ENCODE measurements at places on chromosomes 3 and 15.

- peak; percentile 37 for DNase-seq
These were observed 65.9 kb downstream of the CPN2 start for GRCh38 chr3:194285024-194285849.

DNA sequence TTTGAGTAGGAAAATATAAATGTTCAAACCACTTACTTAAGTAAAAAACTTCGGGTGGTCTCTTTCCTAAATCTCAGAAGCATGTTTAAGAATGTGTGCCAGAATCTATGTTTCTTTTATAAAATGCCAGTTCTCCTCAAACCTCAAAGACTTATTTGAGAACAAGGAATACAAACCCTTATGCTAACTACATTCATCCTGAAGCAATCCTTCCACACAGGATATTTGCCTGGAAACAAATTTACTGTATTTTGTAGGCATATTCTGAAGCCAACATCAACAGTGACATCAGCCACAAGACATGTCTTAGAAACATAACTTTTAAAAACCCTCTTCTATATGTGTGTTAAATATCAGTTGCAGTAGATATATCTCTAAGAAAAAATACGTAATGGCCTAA, 1077.0 kb downstream of the ROBO1 start:
- no peak for DNase-seq

- no peak for DNase-seq
These were observed 34.1 kb downstream of the PTPN9 start for GRCh38 chr15:75545064-75545463.

DNA sequence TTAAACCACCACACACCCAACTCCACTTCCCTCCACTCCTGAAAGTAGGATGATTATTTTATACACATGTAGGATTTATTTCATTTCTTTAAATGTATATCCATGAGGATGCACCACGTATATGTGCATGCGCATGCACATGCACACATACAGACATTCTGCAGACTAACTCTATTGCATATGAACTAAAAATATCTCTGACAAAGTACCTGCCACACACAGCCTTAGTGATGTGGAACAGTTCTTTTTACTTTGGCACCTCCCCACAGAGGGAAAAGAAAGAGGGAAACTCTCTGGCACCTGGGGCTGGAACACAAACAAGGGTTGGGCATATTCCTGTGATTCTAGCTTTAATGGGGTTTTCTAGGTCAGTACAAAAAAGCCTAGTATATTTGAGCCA, 138.2 kb downstream of the CLASP2 start:
- DNase-seq: no peak

DNA sequence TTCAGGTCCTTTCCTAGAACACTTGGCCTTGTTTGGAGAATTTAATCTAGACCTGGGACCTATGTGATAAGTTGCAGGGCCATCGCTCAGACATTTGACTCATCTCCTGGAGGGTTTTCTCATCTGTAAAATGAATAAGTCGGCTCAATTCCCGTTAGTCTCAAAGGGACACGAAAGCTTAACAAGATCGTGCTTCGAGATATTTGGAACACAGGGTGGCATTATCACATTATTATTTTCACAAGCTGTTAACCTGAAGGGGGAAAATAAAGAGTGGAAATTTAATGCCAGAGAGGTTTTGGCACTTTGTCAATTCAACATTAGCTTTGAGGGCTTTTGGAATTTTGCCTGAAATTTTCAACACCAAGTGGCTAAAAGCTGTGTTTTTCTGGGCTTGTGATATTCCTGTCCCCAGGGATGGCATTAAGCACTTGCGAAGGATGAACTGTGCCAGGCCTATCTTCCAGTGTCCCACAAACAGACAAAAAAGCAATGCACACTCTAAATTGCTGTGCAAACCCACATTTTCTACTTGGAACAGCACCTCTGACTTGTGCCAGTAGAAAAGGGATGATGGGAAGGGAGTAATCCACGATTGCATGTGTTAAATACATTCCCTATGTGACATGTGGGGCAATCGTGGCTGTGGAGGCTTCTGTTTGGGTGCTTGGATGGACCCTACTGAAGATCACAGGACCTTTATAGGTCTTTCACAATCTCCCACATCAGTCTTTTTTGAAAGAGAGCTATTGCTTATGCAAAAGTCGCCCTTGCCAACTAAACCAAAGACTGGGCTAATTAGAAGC, 478.7 kb downstream of the MFSD1 start:
- no peak for DNase-seq

DNA sequence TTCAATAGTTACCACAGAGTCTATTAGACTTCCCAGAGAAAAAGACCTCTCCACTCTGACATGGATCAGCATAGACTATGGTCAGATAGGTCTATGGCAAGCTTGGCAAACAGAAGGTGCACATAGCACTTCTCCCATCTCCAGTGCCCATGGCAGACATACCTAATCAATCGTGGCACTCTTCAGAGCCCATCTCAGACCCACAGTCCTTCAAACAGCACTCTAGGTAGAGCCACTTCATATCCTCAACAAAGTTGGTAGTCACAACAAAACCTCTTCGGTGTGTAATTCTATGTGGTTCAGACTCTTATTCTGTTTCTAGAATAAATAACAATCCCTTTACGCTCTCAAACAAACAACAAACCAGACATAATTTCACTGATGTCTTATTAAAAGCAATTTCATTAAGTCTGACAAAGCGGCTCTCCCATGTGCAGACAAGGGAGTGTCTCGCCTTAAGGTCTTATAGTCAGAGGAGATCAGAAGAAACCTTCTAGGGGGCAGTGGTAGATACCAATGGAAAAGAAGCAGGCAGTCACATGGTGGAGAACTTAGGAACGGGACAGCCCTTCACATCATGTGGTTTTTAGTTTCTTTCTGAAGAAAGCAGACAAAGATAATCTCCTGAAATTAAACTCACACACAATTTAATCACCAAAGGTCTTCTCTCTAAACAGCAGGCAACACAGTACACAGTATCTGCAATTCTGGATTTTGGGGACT, 483.4 kb downstream of the FOXP1 start:
- no peak for DNase-seq

DNA sequence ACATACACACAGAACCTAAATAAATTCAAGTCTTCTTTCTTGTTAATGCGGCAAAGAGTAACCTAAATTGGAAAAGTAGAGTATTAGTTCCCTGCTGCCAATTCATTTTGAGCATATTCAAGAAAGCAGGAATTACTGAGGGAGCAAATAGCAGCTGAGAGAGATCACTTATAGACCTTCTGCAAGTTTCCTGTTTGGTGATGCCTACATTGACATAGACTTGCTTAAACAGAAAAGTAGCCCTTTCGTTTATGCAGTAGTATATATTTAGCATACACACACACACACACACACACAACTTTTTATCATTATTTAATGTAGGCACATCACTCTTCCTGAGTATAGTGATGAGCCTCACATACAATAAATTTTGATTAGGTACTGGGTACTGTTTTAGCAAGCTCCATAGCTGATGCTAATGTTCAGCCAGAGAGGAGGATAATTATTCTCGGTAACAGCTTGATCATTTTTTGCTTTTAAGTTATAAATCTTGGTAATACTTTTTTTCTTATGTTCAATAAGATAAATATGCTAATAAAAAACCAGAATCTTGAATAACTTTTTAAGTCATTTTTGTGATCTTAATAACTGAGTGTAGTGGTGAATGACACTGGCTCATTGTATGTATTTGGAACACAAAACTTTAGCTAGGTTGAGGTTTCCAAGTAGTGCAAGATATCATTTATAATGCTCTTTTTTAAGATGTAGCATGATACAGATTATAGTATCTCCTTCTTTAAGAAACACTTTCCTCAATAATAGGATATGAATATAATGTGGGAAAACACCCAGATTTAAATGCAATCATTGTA, 174.7 kb downstream of the MBNL1 start:
- no peak for DNase-seq

DNA sequence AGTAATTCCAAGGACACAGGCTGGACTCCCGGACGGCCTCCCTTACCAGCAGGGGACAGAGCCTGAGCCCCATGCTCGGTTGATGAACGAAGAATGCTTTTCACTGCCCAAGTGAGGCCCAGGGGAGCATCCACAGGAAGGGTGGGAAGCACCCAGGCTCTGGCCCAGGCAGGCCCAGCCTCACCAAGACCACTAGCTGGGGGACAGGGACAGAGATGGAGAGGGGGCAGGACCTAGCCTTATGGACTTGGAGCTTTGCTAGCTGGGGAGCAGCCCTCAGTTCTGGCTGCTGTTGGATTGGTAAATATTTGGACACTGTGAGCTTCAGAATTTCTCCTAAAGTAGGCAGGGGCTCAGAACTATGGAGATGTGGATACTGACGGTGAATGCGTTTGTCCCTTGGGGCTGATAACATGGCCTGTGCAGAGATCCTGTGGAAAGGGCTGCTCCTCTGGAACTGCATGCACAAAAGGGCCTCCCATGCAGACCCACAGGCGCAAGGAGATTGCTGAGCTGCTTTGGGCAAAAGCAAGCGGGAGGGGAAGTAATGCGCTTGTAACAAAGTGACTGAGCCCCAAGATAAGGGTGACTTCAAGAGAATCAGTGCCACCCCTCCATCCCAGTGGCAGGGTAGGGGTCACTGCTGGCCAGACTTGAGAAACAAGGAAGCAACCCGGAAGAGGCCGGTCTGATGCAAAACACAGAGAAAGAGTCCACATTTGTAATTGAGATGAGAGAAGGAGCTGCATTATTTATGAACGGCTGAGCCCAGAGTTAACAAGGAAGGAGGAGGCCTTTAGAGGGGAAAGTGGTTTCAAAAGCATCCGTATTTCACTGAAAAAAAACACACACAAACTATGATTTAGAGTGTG, 70.1 kb upstream of the MEF2A start:
- no peak for DNase-seq

- DNase-seq: no peak
These were observed 60.7 kb downstream of the GSK3B start for GRCh38 chr3:120033596-120033995.

GRCh38 chr3:124663690-124664089, 66.6 kb upstream of the UMPS start:
- DNase-seq: no peak

- no peak for DNase-seq
These were observed 3.4 kb upstream of the RFTN1 start for GRCh38 chr3:16516695-16517481.

- DNase-seq: no peak
These were observed 121.6 kb downstream of the EEFSEC start for GRCh38 chr3:128274837-128275236.

- no peak for DNase-seq
These were observed 138.1 kb downstream of the GREM1 start for GRCh38 chr15:32855942-32856341.

DNA sequence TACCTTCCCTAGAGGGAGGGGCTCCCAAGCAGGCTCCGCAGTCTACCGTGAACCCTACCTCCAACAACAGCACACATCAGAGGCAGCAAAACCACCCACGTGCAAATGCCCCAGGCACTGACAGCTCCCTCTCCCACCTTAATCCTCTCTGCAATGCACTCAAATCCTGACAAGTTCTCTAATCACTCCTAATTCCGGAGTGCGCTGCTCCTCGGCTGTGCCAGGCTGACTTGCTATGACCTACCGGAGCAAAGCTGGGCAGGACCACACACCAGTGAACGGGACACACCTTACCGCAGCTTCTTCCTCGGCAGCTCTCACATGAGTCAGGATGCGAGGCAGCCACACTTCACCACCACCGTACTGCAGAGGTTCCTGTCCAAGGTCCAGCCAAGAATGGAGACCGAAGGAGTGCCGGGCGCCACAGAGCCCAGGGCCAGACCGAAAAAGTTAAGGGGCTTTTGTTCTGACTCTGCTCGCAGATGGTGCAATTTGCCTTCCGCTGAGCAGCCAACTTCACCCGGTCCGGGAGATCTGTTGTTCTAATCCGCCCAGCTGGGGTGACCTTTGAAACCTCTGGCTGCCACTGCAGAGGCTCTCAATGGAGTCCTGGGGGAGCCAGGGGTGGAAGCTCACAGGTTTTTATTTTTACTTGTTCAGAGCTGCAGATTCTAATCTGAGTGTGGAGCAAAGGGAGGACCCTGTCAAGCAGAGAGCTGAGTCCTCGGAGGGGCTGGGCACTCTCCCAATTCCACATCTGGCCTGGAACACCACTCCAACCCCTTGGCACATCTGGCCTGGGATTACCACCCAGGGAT, 84.4 kb downstream of the MYLK start:
- peak; percentile 57 for DNase-seq

DNA sequence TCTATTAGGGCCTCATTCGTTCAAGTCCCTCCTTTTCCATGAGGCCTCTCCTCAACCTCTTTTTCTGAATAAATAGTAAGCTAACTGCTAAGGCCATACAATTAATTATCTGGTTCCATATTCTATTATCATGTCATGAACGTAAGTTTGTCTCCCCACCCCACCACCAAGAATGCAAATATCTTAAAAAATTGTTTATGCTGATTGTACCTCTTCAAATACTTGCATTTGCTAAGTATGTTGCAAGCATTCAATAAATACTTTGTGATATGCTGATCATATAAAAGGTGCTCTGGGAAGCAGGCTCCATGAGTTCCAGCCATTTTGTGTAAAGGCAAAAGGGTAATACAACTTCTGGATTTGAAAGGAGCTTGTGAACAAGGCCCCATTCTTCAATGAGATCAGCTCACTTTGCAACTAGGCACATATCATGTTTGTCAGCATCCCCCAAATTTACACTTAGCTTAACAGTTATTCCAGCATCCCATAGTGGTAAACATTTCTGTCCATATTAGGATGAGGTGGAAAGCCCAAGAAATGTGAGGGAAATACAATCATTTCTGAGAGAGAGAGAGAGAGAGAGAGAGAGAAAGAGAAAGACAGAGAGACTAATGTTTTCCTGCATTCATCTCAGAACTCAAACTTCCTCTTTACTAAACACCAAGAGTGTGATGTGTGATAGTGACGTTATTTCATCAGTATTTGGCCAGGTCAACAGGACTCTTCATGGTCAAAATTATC, 33.2 kb downstream of the SLC12A8 start:
- DNase-seq: no peak

GRCh38 chr3:102084704-102085103, 235.4 kb downstream of the NFKBIZ start:
- DNase-seq: no peak

DNA sequence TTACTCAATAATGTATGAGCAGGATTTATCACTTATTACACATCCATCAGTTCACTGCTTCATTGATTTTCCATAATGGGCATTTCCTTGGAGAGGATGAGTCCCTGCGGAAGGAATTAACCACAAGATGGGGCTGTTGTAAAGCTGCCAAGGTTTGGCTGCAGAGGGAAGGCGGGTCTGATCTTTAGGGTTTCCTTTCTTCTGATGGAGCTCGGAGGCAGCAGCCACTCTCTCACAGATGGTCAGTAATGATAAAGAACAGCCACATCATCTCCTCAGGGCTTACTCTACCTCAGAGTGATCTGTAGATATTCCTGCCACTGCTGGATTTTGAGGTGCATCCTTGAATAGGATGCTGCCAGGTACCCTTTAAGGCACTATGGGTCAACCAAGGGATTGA, 115.2 kb downstream of the USP13 start:
- DNase-seq: no peak

DNA sequence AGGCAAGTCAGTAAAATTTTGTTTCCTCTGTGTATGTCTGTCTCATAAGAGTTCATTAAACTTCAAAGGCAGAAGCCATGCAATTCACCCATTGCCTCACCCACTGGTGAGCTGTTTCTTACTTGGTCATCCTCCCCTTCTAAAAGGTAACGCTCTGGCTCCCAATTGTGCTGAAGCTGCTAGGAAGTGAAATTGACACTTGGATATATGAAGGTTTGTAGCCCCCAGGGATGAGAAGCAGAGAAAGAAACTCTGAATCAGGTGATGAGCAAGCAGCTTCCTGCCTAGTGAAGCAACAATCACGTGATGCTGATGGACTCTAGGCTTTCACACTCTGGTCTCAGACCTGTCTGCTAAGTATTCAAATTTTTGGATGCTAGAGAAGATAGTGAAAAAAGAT, 70.7 kb downstream of the CD200R1L start:
- no peak for DNase-seq
